ENCODE measurements at places on chromosomes 6 and 20.

- no peak for DNase-seq
Measured at GRCh38 chr20:37189416-37190016, 10.2 kb upstream of the MROH8 start.

DNA sequence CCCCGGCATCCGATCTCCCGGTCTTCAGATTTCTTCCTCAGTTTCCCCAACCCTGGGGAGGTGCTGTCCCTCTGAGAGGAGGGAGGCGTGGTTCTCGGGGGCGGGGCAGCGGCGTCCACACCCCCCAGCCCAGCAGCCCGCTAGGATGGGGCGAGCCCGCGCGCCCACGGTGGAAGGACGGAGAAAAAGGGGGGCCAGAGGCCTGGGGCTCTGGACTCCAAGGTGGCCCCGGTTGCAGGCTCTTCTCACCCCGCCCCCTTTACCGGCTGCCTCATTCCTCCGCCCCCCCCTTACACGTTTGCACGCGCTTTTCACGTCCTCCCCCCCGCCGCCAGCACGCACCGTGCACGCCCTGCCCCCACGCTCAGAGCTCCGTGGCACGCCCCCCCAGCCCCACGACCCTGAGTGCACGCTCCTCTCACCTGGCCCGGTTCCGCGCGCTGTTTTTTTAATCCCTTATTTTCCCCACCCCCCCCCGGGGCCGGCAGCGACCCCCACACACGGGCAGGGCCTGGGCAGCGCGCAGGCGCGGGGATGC, 402 bp downstream of the ZBTB12 start:
- DNase-seq: peak; percentile 67

DNA sequence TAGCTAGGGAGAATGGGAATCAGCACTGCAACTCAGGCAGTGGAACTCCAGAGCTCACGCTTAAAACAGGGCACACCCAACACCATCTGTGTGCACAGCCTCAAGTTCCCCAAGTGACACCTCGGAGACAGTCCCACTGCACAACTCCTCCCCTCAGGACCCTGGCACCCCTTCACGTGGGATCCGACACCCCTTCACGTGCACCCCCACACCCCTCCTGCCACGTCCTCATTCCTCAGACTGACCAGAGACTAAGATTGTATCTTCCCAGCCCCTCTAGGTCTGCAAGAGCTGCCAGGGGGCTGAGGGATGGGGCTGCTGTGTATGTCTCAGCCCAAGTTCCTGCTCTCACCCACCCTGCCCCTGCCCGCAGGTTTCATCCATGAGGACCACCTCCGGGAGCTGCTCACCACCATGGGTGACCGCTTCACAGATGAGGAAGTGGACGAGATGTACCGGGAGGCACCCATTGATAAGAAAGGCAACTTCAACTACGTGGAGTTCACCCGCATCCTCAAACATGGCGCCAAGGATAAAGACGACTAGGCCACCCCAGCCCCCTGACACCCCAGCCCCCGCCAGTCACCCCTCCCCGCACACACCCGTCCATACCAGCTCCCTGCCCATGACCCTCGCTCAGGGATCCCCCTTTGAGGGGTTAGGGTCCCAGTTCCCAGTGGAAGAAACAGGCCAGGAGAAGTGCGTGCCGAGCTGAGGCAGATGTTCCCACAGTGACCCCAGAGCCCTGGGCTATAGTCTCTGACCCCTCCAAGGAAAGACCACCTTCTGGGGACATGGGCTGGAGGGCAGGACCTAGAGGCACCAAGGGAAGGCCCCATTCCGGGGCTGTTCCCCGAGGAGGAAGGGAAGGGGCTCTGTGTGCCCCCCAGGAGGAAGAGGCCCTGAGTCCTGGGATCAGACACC, 7.6 kb downstream of the MYL9 start:
- no peak for DNase-seq

GRCh38 chr20:56621730-56622129, 7.4 kb upstream of the TFAP2C start:
- no peak for DNase-seq

GRCh38 chr6:118123503-118124037, 216.5 kb downstream of the SLC35F1 start:
- DNase-seq: no peak

DNA sequence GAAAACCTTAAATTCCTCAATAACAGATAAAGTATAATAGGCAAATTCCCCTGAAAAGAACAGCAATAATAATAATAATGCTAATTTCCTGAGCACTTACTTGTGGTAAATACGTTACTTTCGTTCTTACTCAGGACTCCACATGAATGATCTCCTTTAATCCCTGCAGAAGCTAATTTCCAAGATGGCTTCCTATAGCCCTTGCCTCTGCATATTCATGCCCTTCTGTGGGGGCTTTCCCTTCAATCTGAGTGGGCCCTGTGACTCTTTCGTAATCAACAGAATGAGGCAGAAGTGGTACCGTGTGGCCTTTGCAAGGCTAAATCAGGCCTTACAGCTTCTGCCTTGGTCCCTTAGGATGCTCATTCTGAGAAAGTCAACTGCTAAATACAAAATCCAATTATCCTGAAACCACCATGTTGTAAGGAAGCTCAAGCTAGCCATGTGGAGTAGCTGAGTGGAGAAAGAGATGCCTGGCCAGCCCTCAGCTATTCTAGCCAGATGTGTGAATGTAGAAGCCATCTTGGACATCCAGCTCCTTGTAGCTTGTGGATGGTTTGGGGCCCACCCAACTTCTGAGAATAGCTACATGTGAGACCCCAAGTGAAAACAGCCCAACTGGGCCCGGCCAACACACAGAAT, 50.5 kb downstream of the MCUR1 start:
- no peak for DNase-seq

Measured in A673 (cell line).